ENCODE measurements at places on chromosomes 1 and 21.

GRCh38 chr1:157025385-157025784 is 20.2 kb downstream of the ARHGEF11 start:
- DNase-seq = no peak

- DNase-seq = no peak
Observed at GRCh38 chr1:241532162-241532531, at the start of gene KMO. TSS of gene KMO (plus strand) at chr1:241532378. CDS start at chr1:241532445, 67 bp downstream.

GRCh38 chr1:47893412-47893811 is 103.8 kb downstream of the TRABD2B start:
- no peak for DNase-seq

DNA sequence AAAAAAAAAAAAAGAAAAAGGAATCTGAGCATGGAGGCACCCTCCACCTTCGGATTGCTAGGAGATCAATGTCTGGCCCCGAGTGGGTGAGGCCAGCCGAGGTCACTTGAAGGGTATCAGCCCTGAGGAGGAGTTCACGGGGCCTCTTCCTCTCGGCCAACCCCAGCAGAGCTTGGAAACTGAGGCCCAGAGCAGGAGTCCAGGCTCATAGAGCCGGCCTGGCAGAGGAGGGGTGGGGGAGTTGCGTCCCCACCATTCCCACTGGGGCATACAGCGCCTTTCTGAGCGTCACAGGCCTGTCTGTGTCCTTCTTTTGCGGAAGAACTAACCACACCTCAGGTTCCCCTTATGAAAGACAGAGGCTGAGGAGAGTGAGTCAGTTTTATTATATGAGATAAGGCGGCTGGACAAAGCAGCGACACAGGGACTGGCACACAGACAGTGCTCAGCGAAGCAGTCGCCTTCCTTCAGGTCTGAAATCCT is 17.1 kb upstream of the EPHA2 start:
- DNase-seq = no peak

DNA sequence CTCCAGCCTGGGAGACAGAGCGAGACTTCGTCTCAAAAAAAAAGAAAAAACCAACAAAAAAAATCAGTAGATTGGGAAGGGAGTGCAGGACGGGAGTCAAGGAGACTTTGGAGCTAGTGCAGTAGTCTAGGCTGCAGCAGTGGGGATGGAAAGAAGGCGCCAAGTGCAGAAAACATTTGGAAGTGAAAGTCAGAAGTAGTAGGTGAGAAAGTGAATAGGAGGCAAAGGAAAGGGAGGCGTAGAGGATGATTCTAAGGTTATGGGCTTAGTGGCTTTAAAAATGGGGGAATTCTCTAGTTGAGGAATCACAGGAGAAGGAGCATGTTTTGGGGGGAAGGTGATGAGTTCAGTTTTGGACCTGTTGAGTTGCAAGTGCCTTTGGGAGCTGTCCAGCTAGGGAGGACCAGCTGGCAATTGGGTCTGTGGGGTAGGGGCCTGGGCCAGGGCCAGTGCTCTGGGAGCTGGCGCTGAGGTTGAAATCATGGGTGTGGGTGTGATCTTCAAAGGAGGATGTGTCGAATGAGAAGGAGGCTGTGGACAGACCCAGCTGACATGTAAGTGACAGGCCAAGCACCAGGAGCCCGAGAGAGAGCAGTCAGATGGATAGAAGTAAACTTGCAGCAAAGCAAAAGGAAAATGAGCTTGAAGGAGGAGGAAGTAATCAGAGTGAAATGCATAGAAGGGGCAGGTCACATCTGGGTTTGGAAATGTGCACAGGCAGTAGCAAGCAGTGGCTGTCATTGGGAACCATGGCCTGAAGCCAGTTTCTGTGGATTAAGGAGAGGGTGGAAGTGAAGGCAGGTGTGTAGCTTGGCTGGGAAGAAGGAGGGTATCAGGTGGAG is 15.8 kb downstream of the TMCC2 start:
- no peak for DNase-seq

DNA sequence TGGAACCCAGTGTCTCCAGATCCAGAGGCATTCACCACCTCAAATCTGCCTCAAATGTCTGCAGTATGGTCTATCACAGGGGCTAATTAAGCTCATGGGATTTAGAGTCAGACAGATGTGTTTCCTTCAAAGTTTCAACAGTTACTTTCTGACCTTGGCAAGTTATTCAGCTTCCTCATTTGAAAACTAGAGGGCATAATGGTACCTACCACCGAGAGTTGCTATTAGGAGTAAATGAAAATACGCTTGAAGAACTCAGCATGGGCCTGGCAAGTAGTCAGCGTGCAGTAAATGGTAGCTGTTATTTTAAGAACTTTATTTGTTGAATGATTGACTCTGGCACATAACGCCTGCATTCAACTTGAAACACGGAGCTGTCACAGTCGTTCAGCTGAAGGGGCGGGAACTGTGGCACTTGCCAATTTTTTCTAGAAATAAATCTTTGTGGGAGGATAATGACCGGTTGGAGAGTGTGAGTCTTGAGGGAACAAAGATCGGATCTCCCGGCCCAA is 1.2 kb upstream of the CAP1 start:
- no peak for DNase-seq

DNA sequence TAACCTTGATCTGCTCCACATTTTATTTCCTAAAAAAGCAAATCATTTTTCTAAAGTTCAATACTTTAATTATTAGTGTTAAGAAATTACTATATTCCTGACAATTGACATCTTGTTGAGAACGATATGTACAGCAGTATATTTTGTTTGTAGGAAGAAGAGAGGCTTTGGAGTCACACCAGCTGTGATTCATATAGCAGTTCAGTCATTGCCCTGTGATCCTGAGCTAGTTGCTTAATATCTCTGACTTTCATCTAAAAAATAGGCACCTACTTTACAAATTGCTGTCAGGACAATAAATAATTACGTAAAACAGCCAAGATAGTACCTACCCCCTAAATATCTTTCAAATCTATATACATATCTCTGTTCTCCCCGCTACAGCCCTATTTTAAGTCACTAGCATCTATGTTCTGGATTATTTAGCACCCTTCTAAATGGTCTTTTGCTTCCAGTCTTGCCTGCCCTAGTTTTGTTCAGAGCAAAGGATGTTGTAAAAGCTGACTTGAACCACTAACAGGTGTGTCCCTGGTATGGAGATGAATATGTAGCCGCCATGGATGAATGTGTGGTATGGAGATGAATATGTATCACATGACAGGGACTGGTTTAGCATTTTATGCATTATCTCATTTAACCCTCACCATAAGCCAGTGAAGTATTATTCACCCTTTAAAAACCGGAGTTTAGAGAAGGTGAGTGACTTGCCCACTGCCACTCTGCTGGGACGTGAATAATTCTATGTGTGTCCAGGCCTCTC is 42.2 kb downstream of the RNF220 start:
- no peak for DNase-seq

GRCh38 chr1:241553886-241554592 is 21.9 kb downstream of the KMO start:
- no peak for DNase-seq

GRCh38 chr1:10593750-10594149 is 119.0 kb downstream of the PEX14 start:
- DNase-seq = no peak

DNA sequence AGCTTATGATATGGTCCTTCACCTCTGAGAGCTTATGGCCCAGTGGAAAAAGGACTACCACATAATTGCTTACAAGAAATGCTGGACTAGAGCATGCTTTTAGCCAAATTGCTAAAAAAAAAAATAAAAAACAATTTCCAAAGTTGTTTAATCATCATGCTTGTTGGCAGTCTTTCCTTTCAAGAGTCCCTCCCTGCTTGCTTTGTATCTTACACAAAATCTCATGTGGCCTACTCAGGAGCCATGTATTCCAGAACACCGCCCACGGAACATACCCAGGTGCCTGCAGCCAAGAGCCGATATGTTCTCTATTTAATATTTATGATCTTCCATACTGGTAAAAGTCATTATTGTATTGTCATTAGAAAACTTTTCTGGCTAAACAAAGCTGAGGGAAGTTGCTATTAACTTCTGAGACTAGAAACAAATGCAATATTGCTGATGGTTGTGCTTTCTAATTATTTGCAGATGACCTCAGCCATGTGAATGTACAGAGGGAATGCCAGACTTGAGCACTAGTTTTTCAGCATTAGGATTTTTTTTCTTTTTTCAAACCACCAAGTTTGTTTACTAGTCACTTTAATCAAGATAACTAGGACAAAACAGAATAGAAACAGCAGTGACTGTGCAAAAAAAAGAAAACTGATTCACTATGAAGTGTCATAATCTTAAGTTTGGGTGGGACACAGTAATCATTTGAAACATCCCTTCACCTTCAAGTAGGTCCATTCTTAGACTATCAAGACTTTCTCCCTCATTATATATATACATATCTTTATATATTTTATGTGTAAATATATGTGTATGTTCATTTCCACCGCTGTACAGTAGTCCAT is 129.3 kb upstream of the GORAB start:
- no peak for DNase-seq

- no peak for DNase-seq
Observed at GRCh38 chr1:166080967-166081870, 85.6 kb downstream of the FAM78B start.

DNA sequence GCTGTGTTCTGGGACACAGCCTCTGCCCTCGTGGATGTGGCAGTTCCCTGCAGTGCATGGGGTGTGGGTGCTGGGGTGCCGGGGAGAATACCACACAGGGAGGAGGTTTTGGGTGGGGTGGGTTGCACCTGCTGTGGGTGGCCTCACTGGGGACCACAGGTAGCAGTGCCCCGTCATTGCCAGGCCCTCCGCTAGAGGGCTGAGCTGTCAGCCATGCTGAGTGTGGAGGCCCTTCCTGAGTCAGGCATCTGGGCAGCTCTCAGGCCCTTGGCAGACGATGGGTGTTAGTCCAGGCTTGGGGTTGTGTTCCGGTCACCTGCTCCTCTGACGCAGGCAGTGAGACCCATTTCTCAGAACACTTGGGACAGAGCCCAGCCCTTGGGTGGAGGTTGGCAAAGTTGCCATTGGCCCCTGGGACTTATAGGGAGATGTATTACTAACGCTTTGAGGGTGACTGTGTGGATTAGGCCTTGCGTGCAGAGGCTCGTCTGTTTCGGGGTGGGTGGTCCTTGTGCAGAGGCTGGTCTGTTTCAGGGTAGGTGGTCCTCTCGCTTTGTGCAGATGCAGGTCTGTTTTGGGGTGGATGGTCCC is 23.9 kb downstream of the PCNT start:
- peak; percentile 39 for DNase-seq

GRCh38 chr21:43939443-43940328 is 72.4 kb upstream of the TRAPPC10 start:
- no peak for DNase-seq

- DNase-seq = peak; percentile 58
Observed at GRCh38 chr1:166166698-166167571, at the start of gene FAM78B. TSS of gene FAM78B (minus strand) at chr1:166167001. CDS start at chr1:166166248, 753 bp downstream.

DNA sequence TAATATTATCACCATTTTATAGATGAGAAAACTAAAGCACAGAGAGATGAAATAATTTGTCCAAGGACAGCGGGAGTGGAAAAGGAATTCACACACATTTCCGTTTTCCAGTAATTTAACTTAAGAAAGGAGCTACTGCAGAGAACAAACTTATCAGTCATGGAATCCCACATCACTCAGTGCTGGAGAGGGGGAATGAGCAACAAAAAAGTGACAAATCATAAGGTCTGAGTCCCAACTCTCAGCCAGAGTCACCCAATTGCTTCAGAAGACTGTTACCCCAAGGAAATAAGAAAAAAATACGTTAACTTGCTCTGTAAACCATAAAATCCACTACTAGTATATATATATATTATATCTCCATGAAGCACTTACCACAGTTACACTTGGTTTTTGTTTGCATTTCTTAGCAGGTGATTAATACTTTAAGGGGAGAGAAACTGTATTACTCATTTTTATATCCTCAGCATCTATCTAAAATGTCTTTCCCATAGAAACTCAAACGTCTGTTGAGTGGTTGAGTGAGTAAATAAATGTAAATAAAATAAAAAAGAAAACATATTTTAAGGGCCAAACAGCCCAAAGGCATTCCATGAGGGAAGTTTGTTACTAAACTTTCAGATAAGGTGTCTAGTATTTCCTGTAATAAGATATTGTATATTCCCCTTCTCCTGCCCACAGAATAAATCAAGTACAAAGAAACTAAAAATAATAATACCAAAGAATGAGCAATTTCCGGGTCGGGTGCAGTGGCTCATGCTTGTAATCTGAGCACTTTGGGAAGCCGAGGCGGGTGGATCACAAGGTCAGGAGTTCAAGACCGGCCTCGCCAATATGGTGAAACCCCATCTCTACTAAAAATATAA is 76.8 kb downstream of the SLC45A1 start:
- DNase-seq = no peak

DNA sequence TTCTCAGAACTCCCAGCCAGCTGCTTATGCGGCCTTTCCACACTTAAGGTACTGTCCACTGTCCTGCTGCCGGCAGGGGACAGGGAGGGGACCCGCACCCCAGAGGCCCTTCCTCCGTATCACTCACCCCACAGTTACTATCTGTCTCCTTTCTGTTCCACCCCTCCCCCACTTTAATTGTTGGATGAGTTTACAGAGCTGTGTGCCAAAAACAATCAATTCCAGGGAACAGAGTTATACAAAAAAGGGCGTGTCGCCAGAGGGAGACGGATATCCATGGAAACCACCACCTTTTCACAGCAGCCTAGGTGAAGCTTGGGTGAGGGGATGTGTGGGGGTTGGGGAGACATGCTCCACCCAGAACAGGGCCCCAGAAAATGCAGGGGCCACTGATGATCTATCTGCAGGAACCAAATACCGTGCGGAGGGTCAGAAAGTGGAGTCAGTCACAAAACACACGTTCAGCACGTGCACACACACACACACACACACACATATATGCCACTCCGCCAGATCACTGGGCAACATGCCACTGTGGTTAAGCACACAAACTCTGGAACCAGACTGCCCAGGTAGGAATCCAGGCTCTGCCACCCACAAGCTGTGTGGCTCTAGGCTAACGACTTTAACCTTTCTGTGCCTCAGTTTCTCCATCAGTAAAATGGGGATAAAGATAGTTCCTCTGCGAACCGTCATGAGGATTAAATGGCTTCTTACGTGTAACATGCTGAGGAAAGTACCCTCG is 30.5 kb downstream of the CASZ1 start:
- no peak for DNase-seq

- DNase-seq = no peak
Observed at GRCh38 chr1:51284487-51284954, 45.8 kb downstream of the TTC39A start.

DNA sequence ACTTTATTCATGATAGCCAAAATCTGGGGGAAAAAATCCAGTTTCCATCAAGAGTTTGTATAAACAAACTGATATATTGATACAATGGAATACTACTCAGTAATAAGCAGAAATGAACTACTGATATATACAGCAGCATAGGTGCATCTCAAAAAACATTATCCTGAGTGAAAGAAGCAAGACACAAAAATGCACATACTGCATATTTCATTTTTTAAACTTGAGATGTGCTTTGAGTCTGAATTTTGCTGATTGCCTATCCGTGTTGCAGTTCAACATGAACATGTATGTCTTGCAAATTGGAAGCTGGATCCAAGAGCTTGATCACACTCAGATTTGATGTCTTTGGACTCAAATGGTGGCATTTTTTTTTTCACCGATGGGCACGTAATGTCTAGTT is 132.4 kb downstream of the TSEN15 start:
- no peak for DNase-seq

GRCh38 chr1:21811875-21812305 is at the start of gene LDLRAD2:
TSS of gene LDLRAD2 (plus strand) at chr1:21812265. CDS start at chr1:21812452, 187 bp downstream.
- DNase-seq = no peak

GRCh38 chr1:200471739-200472138 is 61.9 kb upstream of the ZNF281 start:
- no peak for DNase-seq

All from WTC11 (cell line).